Activated CD8-positive, alpha-beta memory T cell treated with anti-CD3 and anti-CD28 coated beads for 1 hour (primary cell): ENCODE measurements at places on chromosomes 11 and 22.

- DNase-seq, result no peak
These were observed at the start of gene MMP10 for GRCh38 chr11:102780491-102780918. MMP10 (minus strand) TSS chr11:102780628; CDS start chr11:102780591, 37 bp downstream.

DNA sequence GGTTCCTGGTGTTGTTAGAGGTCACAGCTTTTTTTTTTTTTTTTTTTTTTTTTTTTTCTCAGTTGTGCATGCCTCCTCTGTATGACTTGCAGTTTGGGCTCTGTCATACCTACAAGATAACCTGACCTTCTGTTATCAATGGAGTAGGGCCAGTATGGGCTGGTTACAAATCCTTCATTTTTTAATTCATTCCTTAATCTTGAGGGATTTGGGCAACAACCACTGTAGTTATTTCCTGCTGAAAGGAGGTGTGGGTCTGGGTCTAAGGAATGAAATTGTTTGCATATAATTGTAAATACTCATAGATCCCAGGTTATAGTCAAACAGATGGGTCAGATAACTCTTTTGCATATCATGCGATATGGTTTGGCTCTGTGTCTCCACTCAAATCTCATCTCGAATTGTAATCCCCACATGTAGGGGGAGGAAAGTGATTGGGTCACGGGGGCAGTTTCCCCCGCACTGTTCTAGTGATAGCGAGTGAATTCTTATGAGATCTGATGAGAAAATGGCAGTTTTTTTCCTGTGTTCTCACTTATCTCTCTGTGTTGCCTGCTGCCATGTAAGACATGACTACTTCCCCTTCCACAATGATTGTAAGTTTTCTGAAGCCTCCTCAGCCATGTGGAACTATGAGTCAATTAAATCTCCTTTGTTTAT is 14.1 kb upstream of the GLYAT start:
- no peak for DNase-seq

DNA sequence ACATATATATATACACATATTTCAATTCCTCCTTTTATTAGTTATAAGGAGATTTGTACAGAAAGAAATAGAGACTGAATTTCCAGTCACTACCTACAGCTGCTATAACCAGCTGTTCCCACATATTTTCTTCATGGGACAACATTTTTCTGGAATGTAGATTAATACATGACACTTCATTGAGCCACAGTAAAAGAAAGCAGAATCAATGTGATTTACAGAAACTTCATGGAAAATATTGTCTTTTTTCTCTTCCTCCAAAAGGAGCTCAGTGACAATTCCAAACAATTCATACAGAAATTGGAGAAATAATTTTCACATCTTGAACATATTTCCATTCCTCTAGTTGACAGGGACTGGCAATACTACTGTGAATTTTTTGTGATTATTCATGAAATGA is 249.2 kb downstream of the DLG2 start:
- DNase-seq, result no peak

DNA sequence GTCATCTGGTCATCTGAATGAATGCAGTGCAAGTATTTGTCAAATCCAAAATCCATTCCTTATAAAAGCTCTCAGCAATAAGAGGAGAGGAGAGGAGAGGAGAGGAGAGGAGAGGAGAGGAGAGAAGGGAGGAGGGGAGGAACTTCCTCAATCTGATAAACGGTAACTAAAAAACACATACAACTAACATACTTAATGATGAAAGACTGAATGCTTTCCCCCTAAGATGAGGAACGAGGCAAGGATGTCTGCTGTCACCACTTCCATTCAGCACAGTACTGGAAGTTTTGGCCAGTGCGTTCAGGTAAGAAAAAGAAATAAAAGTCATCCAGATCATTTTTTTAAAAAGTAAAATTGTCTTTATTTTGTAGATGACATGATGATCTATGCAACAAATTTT is 80.4 kb downstream of the CD82 start:
- no peak for DNase-seq

DNA sequence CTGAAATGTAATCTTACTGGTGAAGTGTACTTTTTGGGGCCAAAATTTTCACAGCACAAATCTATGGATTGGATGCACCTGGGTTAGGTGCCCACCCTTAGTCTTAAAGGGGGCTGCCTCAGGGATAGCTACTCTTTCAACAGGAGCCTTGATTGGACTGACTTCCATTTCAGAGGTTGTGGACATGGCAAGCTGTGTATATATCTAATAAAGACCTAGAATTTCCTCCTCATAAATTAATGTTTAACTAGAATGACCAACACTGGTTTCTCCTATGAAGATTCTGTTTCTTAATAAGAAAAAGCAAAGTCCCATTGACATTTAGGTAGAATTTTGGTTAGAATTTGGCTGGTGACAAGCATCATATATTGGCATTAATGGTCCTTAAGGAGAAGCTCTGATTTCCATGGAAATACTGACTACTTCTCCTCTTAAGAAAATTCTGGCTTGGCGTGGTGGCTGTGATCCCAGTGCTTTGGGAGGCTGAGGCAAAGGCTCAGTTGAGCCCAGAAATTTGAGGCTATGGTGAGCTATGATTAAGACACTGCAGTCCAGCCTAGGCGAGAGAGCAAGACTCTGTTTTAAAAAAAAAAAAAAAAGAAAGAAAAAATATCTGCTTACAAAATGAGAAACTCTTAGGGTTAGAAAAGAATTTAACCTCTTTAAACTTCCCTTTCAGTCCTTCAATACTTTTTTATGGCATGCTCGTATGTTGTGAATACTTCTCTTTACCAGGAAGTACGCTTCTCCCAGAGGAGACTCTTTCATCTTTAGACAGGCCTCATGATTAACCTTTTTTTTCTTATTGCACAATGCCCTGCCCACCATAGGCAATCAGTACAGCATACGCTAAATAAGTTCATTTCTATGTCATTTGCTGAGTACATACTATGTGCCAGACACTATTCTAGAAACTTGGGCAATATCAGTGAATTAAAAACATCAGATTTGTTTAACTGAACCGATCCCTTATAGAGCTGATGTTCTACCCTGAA is 77.2 kb downstream of the PRR5L start:
- no peak for DNase-seq
